ENCODE measurements at places on chromosomes 1 and 21. TPM values are rescaled to one million over a fixed set of nuclear protein-coding genes. Genes with fewer than 3 reads are reported as not detected.

Gene AMY1B
- polyA plus RNA-seq: not detected

DNA sequence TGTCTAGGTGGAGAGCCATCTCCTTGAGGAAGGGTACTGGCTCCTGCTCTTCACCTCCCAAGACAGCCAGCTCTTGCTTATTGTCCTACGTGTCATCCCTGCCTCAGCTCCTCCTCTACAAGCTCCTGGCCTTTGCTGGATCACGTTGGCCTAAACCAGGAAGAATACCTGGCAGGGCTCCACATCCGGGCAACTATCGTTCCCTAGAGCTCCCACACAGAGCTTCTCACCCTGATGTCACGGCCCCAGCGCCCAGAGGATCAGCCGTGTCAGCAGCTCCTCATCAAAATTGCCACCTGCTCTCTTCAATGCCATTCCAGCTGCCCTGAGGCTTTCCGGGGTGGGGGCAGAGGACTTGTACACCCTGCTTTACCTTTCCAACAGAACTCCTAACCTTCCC, 1.9 kb upstream of the TPM3 start:
- peak; percentile 27 for DNase-seq

GRCh38 chr1:3159121-3159520, 90.1 kb downstream of the PRDM16 start:
- DNase-seq: no peak

DNA sequence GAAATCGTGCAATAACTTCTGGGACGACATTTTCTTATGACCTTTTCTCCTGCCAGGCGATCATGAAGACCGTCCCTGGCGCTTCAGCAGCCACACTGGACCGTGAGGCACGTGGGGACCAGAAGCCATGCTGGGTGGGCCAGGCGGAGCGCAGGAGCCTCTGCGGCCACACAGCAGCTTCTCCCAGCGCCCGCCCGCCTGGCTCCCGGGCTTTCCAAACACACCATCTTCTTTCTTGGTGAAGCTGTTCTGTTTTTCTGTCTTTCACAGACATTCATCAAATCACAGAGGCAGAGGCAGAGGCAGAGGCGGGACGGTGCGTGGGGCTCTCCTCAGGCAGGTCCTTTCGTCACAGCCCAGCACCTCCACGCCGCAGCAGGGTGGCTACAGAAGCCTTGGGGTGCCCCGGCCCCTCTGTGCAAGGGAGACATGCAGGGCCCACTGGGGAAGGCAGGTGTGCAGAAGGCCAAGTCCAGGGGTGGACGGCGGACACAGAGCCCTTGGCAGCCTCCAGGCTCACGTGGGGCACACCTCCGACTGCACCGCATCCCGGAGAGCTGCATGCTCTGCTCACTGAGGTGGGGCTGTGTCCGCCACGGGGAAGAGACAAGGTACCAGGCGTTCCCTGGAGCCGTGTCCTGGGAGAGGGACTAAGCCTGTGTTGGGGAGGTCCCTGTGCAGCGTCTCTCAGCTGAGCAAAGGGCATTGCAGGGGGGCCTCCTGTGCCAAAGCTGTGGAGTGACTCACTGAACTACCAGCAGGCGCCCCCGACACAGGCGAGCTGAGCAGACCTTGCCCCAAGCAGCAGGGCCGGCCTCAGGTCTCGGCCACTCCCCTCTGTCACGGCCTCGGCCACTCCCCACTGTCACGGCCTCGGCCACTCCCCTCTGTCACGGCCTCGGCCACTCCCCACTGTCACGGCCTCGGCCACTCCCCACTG, 2.6 kb upstream of the TMEM240 start:
- no peak for DNase-seq

GRCh38 chr1:38283696-38284470, 237.3 kb upstream of the POU3F1 start:
- DNase-seq: no peak

DNA sequence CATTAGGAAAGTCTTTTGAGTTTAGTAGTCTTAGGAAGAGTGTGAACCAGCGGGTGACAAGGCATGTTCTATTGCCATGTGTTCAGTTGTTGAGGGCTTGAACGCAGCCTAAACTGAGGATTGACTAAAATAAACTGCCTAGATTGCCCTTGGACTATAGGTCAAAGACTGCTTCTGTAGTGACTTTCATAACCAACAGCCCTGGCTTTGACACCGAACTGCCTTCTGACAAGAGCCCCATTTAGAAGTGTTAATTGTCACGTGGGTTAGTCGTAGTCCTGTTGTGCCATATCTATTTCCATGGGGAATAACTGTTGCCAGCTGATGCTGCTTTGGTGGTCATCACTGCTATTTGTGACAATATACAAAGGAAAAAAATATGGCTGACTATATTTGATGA, 90.4 kb downstream of the TGFB2 start:
- DNase-seq: no peak

GRCh38 chr1:74357150-74357549, 122.0 kb downstream of the TNNI3K start:
- DNase-seq: no peak

DNA sequence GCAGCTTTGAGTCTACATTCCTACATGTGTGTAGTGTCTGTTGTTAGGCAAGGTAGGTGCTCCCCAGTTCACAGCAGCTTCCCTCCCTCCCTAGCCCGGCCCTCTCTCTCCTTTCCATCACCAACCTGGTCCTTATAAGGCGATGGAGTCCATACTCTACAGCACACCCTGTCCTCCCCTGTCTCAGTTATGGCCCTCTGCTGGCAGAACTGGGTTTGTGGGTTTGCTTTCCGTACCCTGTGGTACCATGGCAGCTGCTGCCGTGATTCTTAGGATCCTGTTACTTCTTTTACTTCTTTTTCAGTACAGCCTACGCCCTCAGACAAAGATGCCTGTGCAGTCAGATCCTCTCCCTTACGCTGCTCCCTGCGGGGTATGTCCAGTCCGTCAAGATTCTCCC, 31.7 kb downstream of the AK5 start:
- DNase-seq: peak; percentile 27

DNA sequence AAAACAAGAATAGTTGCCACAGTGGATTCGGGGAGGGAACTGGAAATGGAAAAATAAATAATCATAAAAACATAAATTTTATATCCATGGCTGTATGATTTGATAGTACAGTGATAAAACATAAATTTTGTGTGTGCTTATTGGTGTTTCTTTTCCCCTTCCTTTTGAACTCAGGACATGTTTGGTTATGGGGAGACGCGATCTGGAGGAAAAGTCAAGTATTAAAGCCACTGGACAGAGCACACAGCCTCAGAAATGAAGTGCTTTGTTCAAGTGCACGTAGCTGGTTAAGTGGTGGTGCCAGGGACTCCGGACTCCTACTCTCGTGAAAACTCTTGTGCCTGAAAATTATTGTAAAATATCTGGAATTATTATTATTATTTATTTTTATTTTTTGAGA, 9.7 kb upstream of the HMGCS2 start:
- DNase-seq: no peak

- DNase-seq: no peak
Observed at GRCh38 chr21:33236766-33237165, 7.0 kb downstream of the IFNAR2 start.

Data from A549 (cell line).